ENCODE measurements at places on chromosomes 3 and 15.

DNA sequence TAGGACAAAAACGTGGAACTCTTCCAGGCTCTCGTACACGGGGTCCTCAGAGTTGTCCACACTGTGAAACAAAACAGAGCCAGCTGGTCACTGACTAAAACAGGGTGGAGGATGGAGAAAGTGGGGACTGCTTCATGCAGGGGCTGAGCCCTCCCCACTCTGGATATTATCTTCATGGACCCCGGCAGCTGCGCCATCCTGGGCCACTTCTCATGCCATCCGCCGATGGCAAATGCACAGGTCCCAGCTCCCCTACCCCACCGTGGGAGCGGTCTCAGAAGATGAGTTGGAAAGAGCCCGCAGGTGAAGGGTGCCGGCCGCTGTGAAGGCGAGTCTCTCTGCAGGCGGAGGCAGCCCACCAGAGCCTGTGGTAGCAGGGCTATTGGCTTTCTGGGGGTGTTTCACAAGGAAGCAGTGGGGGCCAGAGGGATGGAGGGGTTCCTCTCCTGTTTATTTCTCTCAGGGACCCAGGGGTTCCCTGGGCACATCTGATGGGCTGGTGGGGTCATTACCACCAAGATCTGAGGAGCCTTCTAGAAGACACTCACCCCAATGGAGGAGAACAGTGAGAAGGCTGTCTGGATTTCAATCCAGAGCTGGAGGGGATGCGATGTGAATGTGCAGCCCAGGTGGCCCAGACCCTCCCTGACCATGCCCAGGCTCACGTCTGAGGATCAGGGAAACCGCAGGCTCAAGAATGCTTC, 177.3 kb downstream of the KLF13 start:
- DNase-seq: no peak

DNA sequence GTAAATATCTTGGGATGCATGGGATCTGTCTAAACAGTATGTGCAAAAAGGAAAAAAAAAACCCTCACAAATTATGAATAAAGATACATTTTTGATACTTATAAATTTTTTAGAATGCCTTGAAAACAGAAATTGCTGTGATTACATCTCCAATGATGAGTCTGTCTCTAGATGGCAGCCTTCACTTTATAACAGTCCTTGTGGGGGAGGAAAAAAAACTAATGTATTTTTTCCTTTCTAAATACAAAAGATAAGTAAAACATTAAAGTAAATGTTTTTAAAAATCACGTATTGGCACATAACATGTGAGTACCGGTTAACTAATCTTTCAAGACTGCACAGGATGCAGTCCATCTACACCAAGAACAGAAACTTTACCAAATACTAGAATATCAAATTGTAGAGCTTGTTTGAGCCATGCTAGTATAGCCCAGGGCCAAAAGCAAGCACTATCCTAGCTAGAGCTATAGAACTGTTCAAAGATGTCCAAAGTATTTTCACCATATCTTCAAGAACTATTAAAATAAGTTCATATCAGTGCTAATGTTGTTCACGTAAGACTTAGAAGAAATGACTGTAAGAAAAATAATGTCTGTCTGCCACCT, 206.4 kb downstream of the STAG1 start:
- DNase-seq: no peak

GRCh38 chr15:74799856-74800558, 12.6 kb upstream of the LMAN1L start:
- peak; percentile 79 for DNase-seq

DNA sequence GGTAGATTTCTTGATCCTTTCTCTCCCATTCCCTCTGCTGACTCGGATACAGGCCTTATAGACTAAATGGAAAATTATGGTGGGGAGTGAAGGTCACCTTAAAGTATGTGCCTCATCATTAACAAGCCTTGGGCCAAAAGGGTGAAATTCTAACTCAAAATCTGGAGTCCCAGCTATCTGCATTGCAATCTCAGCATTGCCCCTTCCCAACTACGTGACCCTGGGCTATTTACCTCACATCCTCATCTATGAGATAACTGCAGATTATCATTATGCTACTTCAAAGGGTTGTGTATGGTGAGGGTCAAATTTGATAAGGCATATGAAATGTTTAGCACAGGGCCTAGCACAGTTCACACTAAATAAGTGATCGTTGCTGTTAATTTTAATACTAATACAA, 147.7 kb downstream of the WNT5A start:
- DNase-seq: no peak

DNA sequence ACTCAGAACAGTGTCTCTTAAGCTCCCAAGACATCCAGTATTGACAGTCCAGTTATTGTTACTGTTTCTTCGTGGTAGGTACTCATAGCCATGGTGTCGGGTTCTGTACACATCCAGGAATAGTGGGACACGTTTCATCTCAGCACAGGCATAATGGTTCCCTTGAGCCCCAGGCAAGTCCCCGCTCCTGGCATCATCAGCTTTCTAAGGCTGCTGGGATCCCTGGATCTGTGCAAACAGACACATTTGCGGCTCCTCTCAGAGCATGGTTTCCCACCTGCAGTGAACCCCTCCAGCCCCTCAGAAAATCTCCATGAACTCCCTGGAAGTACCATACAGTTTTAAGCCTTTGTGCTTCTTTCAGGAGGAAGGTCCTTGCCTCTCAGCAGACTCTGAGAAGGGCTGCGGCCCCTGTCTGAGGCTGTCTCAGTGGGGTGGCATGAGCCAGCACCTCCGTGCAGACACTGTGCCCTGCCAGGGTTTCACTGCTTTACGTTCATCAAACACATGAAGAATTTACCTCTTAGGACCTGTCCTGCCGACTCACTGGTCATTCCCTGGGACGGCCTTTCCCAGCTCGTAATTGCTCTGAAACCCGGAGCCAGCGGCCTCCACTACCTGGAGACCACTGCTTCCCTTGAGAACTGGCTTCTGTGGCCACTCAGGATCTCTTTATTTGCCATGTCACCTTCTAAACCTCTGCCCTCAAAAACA, 124.9 kb downstream of the LRRK1 start:
- DNase-seq: no peak

DNA sequence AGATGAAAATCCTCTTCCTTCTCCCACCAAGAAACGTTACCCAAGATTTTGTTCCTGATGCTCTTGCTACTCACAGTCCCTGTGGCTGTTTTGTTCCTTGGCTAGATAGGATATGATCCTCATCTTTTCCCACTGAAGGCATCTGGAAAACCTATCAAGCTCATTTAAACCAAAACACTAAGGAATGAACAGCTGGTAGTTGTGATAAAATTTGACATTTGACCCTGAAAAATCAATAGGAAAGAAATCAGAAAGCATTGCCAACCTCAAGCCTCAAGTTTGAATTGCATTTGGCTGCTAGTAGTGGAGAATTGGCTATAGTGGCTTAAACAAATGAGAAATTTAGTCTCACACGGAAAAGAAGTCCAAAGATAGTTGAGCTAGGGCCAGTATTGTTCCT, 170.6 kb upstream of the CHRM5 start:
- DNase-seq: no peak

- no peak for DNase-seq
Measured at GRCh38 chr3:4963669-4964570, 15.3 kb upstream of the BHLHE40 start.

GRCh38 chr3:117016378-117016777, 306.8 kb downstream of the TUSC7 start:
- DNase-seq: no peak

- no peak for DNase-seq
Measured at GRCh38 chr3:56122911-56123310, 345.4 kb downstream of the ERC2 start.

DNA sequence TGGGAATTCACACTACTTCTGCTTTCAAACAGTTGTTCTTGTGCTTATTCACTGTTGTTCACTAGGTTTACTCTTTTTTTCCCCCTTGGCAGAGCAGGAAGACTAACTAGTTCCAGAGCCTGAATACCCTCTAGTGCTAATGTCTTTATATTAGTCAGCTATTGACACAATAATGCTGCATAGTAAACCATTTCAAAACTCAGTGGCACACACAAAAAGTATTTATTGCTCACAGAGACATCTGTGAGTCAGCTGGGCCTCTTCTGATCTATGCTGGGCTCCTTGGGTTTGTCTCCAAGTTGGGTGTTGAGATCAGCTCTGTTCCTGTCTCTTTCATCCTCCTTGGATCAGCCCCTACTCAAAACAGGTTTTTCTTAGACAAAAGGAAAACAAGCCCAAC, 51.1 kb downstream of the RSRC1 start:
- DNase-seq: peak; percentile 7

DNA sequence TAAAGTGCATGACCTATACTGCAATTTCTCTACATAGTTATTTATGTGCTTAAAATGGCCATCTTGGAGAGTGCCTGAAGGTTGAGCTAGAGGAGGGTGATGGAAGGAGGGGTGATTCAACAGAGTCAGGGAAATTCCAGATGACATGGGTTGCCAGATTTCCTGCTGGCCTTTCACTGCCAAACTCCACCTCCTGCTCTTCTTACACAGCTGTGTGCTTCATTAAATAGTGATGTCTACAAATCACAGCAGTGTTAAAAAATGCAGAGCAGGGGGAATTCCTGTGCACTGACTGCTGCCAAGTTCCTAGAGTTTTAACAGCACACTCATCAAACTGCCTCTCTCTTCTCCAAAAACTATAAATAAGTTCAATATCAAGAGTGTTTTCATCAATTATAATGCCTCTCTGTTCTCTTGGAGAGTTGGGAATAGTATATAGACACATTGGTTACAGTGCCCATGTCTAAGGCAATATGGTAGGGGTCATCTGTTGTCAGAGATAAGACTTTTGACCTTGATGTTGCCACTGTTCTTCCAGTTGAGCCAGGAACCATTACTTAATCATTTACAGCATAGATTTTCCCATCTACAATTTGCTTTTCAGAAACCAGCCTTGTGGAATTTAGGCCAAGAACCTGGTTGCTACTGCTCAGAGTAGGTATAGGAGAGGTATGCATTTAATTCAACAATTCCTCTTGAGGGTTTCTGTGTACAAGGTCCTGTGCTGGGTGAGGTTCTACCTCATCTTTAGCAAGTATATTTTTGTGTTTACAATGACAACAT, 79.6 kb downstream of the TP63 start:
- no peak for DNase-seq

DNA sequence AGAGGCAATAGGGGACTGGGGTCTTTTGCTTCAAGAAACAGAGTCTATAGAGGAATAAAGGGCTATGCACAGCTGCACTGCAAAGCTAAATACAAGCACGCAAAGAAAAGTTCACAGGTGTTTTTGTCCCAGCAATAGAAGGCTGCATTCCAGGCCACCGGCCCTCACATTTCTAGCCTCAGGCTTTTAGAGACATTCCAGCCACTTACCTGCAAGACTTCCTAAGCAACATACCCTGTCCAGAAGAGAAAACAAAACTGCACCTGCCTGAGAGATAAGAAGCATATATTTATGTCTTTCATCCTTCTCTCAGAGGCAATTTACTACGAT, 220.5 kb downstream of the OPA1 start:
- no peak for DNase-seq

DNA sequence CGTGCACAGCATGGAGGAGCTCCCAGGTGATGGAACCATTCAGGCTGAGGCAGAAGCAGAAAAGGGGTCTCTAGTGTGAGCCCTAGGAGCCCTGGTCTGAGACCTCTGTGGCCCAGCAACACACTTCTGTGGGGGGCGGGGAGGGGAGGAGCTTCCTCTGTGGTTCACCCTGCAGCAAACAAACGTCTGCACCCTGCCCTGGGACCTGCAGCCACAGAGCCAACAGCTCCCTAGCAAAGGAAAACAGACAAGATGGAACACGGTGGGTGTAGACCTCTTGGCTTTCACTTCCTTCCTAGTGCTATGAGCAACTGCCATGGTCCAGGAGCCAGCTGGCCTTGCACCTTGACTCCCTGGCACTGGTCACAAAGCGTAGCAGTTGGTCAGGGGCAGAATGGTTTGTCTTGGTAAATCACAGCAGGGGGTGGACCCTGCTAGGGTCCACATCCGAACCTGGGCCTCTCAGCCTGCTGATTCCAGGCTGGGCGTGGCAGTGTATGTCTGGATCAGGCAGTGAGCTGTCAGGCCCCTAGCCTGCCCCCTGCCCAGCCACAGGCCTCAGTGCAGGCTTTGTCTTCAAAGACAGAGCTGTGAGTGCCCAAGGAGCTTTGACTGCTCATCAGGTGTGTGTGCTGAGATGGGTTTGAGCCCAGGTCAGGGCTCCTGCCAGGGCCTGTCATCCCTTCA, 6.7 kb downstream of the AMIGO3 start:
- DNase-seq: peak; percentile 84

DNA sequence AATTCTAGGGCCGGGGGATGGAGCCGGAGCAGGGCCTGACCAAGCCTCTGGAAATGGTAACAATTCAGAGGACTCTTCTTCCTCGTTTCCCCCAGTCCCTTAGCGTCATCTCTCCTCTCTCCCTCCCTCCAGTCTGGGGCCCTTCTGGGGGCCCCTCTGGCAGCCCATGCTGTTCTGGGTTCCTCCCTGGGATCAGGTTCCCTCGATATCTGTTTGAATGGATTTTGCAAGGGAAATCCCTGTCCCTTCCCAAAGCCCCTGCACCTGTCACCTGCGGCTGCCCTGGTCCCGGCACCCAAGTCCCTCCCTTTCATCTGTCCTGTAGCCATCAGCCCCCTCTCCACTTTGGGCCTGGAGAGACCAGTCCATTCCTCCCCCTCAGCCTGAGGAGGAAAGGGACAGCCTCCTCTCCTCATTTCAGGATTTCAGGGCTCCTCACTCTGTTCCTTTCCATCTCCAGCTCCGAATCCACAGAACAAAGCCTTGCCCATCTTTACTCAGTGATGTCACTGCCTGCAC, 1.7 kb upstream of the PLCB2 start:
- DNase-seq: no peak

- DNase-seq: peak; percentile 19
Measured at GRCh38 chr3:123790254-123791072, 93.7 kb downstream of the MYLK start.

DNA sequence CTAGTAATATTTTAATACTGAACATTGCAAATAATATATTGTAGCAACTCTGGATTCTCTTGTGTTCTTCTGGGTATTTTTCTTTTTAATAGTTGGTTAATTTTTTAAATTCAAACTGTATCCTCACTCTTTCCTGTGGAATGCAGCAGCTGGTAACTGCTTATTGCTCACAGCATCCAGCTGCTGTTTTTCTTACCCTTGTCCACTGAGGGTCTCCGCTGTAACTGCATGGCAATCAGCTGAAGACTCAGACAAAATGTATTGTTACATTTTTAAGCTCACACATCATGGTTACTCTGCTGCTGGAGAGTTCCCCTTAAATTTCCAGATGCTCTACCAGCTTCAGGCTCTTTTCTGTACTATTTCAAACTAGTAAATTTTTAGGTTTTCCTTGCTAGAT, 227.6 kb downstream of the MBNL1 start:
- DNase-seq: no peak

DNA sequence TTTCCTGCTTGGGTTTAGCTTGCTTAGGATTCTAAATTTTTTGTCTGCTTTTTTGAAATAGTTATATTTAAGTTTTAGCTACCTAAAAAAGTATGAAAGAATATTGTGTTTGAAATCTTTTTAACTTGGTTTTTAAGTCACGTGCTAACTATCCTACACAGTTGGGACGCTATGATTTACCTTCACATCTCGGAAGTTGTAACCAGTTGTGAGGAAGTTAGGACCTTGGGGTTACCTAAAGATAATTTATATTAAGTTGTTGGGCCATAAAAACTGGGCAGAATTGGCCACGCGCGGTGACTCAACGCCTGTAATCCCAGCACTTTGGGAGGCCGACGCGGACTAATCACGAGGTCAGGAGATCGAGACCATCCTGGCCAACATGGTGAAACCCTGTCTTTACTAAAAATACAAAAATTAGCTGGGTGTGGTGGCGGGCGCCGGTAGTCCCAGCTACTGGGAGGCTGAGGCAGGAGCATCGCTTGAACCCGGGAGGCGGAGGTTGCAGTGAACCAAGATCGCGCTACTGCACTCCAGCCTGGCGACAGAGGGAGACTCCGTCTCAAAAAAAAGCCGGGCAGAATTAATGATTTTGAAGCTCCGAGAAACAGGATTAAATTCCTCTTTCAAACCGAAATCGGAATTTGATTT, 1.0 kb downstream of the ZFAND6 start:
- DNase-seq: peak; percentile 39
